Left lobe of liver (tissue), 2 donors: ENCODE measurements at places on chromosomes 6 and 20.
A peak's percentile ranks its signal among the peaks of the same experiment; 100 is the strongest.

DNA sequence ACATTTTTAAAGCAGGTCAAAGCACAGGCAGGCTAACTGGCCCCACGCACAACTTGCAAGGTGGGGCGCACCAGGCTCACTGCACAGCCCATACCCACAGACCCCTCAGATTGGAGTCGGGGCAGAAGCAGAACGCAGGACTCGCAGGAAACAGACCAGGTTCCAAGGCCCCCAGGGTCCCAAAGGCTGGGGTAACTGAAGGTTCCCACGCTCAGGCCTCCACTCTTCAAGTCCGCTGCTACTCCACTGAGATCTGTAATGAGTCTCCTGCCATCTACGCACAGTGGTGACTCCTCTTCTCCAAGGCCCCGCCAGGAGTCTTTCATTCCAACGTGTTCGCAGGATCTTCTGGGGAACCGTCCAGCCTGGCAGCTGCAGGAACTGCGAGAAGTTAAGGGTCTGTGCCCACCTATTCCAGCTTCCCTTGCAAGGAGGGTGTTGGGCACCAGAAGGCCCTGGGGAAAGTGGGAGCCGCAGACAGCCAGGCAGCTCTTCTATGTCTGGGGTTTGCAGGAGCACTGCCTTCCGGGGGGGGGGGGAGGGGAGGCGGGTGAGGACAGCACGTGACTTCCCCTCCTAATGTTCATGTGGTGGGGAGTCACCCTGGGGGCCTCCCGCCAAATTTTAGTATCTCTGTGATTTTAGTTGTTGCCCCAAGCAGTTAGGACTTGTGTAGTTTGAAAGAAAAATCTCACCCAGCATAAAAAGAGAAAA lies 2.0 kb upstream of the TAF4 start:
- no peak for DNase-seq

DNA sequence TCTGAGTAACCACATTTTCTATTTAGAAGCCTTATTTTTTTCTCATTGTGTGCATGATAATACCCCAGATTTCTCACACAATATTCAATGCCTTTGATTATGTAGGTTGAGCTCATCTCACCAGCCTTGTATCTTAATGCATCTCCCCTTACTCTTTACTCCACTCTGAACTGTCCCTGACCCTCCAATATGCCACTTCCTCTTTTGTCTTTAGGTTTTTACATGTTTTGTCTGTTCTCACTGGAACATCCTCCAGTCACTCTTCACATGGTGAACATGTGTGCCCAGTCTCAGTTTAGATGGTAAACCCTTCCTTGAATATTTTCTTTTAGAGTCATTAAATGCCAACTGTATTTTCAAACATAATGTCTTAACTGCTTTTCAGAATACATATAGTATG lies 392.9 kb upstream of the IMPG1 start:
- no peak for DNase-seq

DNA sequence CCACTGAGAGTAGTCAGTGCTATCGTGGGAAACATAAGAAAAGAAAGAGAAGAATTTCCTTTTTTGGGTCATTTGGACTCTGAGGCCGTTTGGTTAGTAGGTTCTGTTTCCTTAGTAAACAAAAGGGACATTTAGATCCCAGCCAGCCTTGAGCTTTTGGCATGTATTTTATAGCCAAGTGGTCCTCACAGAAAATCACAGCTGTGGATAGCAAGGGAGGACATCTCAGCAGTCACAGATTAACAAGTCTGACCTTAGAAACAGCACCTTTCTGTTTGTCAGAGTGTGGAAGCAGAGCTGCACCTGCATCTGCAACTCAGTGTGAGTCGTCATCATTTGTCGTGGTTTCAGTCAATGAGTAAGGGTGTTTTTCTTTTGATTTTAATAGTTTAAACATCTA lies 40.5 kb downstream of the FAM120B start:
- no peak for DNase-seq

- no peak for DNase-seq
Measured at GRCh38 chr6:135250234-135250633, 69.1 kb downstream of the MYB start.

- no peak for DNase-seq
Measured at GRCh38 chr20:2775139-2775538, 25.3 kb downstream of the CPXM1 start.

DNA sequence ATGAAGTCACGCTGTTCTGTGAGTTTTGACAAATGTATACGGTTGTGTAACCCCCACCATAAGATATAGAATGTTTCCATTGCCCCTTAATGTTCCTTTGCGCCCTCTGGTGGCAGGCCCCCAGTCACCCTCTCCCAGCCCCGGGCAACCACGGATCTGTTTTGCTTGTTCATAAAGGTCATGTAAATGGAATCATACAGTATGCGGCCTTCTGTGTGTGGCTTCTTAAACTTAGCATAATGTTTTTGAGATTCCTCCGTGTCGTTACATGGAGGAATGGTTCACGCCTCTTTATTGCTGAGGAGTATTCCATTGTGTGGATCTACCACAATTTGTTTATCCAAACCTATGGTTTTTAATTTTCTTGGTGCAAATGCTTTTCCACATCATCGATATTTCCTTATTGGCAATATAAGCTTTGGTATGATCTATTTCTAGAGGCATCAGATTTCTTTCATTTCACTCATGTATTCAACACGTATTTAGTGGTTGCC lies 28.4 kb downstream of the LYRM2 start:
- peak; percentile 61 for DNase-seq

DNA sequence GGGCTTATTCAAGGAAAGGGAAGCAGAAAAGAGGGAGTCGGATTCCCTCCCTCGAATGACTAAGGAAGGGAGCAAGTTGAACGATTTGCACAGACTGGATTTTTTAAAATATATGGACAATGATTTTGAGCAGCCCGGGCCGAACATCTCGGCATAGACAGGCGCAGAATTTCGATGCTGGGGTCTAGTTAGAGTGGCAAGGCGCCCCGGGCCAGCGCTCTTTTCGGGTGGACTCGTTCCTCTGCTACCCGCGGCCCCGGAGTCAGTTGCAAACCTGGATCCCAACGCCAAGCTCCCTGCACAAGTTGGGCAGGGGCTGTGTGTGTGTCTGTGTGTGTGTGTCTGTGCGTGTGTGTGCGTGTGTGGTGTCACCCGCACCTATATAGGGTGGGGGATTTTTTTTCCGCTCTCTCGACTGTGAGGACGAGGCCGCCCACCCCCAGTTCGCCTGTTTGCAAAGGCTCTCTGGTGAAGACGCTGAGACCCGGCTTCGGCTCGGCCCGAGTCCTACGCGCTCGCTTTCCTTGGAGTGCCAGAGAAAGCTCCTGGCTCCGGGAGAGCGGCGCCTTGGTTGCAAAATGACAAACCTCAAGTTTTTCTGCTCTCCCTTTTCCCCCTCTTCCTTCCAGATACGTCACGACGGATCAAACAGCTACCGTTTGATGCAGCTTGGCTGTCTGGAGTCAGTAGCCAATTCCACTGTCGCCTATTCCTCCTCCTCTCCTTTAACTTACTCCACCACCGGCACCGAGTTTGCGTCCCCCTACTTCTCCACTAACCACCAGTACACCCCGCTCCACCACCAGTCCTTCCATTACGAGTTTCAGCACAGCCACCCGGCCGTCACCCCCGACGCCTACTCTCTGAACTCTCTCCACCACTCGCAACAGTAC lies 1.4 kb downstream of the TFAP2D start:
- DNase-seq, result no peak

DNA sequence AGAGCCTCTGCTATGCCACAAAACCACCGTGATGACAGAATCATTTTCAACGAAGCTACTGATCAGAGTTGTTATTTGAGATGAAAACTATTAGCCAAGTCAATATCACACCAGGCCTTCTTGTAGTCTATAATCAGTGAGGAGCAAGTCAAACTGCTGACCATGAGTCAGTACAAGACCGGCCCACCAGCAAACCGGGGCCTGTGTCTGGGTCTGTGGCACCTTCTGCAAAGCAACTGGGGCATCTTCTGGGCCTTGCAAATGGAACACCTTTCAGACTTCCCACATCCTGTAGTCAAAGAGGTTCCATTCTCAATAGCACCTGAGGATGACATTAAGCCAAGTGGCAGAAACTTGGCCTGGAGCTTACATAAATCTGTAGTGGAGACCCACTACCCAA lies 38.5 kb downstream of the CPXM1 start:
- DNase-seq, result no peak

- no peak for DNase-seq
Measured at GRCh38 chr6:792662-793061, 99.7 kb upstream of the EXOC2 start.

DNA sequence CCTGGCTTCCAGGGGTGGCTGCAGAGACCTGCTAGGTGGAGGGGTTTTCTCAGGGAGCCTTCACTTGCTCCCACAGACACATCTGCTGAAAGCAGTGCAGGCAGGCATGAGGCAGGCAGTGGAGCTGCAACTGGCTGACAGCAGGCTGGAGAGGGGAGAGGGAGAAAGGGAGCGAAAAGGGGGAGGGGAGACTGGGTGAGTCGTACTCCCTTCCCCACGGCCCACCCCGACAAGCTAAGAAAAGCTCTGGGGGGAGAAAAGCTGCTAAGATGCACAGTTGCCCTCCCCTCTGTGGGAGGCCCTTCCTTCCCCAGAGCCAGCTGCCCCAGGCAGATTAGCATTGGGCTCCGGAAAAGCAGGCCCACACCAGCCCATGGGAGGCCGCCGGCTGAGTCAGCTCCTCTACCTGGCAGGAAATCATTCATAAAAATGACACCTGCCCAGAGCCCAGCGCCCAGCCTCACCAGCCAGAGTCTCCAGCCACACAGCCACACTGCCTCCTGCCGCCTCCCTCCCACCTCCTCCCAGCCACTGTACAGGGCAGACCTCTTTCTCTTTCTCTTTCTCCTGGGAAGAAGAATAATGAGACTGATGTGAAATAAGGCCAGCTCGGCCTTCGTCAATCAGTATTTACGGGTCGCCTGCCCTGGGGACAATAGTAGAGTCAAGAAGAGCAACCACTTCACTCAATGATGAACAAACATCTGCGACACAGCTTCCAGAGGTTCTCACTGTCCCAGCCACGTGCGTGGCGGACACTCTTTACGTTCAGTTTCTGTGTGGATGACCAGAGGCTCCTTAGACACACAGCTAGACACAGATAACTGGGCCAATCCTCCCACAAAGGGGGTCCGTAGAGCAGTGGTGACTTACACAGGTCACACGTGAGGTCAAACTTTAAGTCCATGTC lies 7.7 kb upstream of the C20orf203 start:
- no peak for DNase-seq

DNA sequence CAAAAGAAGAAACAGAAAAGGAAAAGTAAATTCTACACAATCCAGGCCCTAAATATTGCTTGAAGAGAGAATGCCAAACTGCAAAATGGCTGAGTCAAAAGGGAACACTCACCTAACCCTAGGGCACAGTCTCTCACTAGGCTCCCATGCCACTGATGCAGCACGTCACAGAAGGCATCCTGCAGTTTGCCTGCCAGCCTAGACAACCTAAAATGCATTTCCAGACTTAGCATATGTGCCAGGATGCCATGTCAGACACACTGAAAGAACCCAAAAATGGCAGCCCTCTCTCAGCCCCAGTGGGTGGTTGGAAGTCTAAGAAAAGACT lies 10.6 kb upstream of the SIRPD start:
- DNase-seq, result no peak

- DNase-seq, result no peak
Measured at GRCh38 chr6:39665861-39666260, 59.3 kb downstream of the KIF6 start.

- no peak for DNase-seq
Measured at GRCh38 chr20:59331721-59332329, 31.4 kb downstream of the EDN3 start.

GRCh38 chr20:53652090-53652858 lies 58.6 kb upstream of the ZNF217 start:
- DNase-seq, result peak; percentile 43

DNA sequence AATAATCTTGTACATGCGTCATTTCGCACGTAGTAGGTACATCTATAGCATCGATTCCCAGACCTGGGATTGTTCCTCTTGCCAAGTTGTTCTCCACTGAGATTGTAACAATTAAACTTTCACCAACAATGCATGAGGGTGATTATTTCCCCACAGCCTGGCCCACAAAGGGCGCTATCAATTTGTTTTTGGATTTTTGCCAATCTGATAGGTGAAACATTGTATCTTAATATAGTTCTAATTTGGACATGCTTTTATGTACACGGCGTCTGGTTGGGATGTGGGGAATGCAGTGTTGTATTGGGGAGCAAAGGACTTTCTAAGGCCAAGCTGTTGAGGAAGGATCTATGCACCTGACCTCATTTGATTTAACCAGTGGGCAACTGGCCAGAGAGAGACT lies 59.5 kb downstream of the VEGFA start:
- no peak for DNase-seq
